ENCODE measurements at places on chromosomes 6 and 20. TPM values are rescaled to one million over a fixed set of nuclear protein-coding genes. Genes with fewer than 3 reads are reported as not detected.

TRIM31 gene
- total RNA-seq = not detected

F13A1 gene
- 0.15 TPM for total RNA-seq

LST1 gene
- 4.8 TPM for total RNA-seq

FAM83C gene
- not detected for total RNA-seq

SIGLEC1 gene
- 0.05 TPM for total RNA-seq

Measured in activated T-cell treated with anti-CD3 and anti-CD28 coated beads, Interleukin-2, amount 50 U/mL, for 4 hours (primary cell).